CD4-positive, alpha-beta T cell treated with Interferon alpha-2 for 1 hour (primary cell): ENCODE measurements at places on chromosomes 13 and 19.

DNA sequence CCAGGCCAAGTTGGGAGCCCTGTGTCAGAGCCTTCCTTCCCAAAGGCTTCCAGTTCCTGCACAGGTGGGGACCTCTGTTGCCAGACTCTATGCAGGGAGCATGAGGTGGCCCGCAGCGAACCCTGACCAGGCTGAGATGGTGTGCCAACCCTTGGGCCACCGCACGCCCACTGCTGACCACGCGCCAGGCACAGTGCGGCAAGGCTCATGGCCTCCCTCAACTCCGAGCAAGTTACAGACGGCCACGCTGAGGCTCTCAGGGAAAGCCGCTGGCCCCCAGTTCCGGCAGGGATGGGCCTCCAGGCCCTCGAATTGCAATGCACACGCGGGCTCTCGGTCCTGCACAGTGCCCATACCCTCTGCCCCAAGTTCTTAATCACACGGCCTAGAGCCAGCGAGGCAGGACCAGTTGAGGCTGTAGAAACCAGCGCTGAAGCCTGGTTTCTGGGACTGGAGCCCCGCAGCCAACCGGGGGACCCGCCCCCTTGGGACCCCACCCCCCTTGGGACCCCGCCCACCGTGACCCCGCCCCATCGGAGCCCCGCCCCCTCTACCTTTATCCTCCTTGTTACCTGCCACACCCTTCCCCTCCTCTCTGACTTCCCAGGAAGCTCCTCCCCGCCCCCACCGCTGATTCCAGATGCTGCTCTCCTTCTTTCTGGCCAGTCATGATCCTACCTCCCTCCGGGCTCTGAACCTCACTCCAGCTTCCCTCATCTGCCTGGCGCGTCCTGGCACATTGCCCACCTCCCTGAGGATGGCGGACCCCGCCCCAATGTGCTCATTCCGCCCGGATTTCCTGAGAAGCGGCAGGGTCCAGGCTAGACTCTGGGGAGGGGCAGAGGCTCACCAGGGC, 6.0 kb downstream of the PEX11G start:
- DNase-seq, result no peak

DNA sequence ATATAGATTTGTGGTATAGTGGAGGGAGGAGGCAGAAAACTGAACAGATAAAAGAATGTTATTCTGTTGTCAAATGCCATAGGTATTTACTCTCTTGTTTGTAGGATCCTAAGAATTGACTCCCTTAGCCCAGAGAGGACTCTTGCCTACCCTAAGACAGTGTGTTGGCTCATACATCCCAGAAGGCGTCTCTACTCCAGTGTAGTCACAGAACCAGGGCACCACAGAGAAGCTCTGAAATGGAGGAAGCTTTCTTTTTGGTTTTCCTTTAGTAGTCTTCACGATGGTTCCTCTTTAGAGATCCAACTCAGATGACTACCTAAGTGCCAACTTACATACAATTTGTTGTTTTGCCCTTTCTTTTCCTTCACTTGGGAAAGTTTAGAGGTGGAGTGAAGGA, 14.0 kb downstream of the GPR183 start:
- no peak for DNase-seq

GRCh38 chr19:56291867-56292266, 19.3 kb downstream of the EDDM13 start:
- no peak for DNase-seq

GRCh38 chr13:23934520-23934919, 37.2 kb upstream of the C1QTNF9B start:
- no peak for DNase-seq

DNA sequence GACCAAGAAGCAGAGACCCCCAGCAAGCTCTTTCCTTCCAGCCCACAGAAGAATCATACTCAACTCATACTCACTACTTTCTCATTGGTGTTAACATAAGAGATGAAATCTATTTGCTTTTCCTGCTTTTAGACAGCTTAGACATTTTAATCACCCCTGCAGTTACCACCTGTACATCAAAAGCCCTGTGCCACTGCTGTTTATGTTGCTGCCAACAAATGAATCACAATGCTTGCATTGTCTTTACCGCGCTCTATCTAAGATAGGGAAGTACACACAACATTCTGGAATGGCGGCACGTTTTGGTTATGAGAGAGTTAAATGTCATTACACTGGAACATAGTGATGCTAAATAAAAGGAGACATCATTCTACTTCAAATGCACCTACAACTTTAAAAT, 95.1 kb downstream of the ABCC4 start:
- no peak for DNase-seq

DNA sequence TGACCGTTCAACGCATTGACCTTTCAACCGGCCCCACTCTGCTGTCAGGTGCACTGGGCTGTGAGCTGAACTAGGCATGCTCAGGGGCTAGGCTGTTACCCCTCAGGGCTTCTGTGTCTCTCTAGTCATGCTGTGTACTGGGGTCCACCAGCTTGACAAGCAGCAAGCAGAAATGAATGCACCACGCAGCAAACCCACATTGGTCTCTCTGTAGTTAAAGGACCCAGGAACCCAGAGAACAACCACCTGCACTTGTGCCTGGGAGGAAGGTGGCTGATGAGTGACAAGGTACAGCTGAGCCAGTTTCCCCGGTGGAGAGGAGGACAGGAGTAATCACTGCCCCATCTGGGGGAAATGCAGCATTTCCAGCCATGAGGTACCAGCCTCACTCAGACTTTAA, 159.9 kb downstream of the USP12 start:
- no peak for DNase-seq

- no peak for DNase-seq
These were observed 31.3 kb upstream of the CEBPA start for GRCh38 chr19:33333642-33334041.

DNA sequence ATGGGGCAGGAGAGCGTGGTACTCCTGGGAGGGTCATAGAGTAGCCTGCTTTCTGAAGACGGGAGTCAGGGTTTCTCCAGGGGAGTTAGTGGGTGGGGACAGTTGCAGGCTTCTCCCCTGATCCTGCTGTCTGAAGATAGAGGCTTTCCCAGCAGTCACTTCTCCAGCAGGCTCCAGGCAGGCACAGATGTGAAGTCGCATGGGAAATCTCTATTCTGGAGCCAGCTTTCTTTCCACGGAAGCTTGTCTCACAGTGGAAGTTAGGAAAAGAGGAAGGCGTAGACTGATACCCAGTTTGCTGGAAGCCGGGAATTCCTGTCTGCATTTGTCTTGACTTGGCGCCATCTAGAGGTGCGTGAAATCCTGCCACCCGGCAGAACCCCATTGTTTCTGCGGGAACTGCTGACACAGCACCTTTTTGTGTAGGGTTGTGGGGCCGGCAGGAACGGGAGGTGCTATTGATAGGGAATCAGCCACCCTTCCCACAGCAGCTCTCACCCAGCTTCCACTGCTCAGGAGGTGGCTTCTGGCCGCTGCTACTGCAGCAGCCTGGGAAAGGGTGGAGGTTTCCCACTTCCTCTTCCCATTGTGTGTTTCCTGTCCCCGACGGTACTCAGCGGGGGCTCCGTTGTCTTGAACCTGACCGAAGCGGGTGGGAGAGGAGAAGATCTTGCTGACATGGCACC, 28.5 kb upstream of the NPAS1 start:
- DNase-seq, result peak; percentile 46
